Stimulated activated CD4-positive, alpha-beta T cell treated with anti-CD3 and anti-CD28 coated beads, Interleukin-4, amount 100 ng/mL, for 1 hour (primary cell): ENCODE measurements at places on chromosomes 11 and 22.

DNA sequence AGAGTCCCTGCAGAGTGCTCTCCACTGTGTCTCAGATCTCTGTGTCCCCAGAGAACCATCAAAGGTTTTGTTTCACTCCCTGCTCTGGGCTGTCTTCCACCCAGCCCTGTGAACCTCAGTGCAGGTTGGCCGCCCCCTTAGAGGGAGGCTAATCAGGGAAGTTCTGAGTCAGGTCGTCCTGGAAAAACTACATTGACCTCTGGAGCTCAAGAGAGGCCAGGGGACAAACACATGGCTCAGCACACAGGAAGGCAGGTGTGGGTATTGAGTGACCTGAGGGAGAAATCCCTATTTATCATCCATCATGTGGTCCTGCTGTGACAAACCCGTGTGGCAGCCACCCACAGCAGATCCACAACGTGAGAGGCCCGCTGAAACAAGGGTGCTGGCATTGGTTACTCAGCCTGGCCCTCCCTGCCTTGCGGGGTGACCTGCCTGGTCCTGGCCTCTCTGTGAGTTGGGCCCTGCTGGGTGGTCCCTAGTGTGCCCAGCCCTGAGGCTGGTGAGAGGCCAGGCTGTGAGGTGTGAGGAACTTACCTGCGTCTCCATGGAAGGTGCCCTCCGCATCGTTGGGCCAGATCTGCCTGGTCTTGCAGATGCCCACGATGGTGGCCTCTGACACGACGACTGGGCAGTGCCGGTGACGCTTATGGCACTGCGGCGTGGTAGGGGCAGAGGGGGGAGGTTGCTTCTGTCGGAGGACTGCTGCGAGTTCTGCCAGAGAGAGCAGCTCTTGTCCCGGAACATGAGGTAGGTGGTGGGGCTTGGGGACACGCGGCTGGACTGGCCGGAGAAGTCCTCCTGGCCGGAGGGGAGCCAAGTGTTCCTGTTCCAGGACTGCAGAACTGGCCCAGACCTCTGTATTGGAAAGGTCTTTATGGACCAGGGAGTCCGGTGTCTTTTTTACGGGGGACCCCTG is 669 bp upstream of the BCR start:
- DNase-seq: no peak

GRCh38 chr22:49380828-49381114 is 446.9 kb downstream of the BRD1 start:
- DNase-seq: no peak

DNA sequence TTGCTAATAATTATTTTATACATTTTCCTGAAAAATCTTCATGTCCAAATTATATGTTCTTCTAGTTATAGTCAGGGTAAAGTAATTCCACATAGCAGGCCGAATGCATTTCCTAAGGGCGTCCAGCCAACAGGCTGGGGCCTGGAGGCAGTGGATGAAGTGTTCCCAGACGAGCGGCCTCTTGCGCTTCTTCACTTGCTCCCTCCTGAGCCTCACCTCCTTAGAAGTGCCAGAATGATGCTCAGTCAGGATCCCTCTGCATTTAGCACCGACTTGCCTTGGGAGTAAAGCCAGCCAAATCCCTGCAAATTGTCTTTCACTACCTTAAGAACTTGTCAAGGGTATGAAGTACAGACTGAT is 1.5 kb downstream of the OLFML1 start:
- no peak for DNase-seq

DNA sequence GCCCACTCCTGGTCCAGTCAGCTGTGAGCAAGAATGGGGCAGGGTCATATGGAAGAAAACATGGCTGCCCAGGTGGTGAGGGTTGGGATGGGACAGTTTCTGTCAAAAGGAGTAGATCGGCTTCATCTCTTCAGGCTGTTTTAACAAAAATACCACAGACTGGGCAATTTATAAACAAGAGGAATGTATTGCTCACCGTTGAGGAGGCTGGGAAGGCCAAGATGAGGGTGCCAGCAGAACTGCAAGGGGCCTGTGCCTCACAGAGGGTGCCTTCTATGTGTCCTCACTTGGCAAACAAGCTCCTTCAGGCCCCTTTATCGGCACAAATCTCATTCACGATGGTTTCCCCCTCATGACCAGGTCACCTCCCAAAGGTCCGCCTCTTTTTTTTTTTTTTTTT is 18.1 kb upstream of the RELT start:
- DNase-seq: no peak

- no peak for DNase-seq
Measured at GRCh38 chr11:6557063-6557462, 46.4 kb downstream of the RRP8 start.

DNA sequence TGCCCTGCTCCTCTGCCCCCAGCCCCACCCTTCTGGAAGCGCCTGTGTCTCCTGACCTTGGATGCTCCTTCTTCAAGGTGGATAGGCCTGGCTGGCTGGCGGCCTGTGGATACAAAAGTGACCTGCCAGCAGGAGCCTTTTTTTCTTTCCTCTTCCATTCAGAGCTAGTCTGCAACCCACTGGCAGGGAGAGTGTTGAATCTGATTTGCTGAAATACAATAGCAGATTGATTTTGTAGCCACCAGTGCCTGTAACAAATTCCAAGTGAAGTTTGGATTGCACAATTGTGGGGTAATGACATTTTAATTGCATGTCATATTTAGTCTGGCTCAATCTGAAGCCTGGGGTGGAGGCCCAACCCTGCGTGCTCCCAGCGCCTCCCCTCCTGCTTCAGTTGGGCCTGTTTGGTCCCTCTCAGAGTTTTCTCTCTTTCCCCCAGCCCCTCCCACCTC is 97.2 kb downstream of the GRIK4 start:
- no peak for DNase-seq

DNA sequence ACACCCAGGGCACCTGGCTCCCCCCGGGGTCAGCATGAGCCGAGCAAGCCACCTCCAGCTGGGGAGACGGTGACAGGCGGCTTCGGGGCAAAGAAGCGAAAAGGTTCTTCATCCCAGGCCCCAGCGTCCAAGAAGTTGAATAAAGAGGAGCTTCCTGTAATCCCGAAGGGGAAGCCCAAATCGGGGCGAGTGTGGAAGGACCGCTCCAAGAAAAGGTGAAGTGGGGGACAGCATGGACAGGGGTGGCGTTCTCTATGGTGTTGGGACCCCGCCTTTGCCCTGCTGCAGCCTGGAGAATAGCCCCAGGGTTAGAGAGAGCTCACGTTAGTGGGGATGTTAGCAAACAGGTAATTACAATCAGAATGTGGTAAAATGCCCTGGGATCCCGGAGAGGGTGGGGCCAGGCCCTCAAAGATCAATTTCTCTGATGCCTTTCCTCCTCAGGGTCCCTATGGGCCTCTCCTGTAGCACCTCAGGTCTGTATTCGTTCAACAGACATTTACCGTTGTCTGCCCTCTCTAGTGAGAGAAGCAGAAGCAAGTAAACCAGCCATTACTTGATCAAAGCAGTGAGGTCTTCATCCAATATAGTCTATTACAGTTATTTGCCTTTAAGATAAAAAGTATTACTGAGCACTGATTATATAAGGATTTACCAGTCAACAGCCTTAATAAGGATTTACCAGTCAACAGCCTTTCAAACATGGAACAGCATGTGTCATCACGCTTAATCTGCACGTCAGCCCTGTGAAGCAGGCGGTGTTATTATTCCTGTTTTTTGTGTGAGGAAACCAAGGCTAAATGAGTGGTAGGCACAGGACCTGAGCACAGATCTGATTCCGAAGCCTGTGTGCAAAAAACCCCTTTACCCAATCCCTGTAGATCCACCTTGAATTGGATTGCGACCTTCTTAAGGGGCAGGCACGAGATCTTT is 1.0 kb downstream of the CCDC86 start:
- DNase-seq: no peak

- no peak for DNase-seq
Measured at GRCh38 chr22:45946805-45947600, 30.0 kb downstream of the WNT7B start.

DNA sequence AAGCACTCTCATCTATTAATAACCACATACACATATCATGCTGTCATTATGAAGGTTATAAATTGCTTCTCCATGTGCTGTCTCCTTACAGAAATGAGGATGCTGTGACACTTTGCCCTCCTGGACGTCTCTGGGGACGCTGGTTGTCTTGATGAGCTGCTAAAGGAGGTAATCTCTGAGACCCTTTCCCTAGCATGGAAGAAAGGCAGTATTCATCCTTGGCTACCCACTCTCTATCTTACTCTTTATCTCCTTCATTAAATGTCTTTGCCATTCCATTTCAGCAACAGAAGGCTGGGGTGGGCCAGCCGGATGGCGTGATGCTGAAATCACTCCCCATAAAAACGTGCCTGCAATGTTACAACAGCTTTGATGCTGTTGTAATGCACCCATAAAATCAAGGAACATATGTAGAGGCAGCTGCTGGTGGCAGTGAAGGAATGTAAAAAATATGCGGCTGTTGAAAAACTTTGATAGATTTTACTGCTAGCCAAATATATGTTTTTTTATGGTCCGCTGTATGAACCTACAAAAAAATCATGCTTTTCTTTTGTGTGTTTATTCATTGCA is 715.1 kb upstream of the API5 start:
- DNase-seq: no peak

GRCh38 chr22:41541484-41541883 is 2.8 kb downstream of the POLR3H start:
- no peak for DNase-seq
